Activated T-helper 1 cell treated with Interleukin-2 at 50 U/mL for 16 hours (primary cell): ENCODE measurements at places on chromosomes 4 and X.

- no peak for DNase-seq
These were observed 131.7 kb downstream of the CHRNA9 start for GRCh38 chr4:40466789-40467188.

DNA sequence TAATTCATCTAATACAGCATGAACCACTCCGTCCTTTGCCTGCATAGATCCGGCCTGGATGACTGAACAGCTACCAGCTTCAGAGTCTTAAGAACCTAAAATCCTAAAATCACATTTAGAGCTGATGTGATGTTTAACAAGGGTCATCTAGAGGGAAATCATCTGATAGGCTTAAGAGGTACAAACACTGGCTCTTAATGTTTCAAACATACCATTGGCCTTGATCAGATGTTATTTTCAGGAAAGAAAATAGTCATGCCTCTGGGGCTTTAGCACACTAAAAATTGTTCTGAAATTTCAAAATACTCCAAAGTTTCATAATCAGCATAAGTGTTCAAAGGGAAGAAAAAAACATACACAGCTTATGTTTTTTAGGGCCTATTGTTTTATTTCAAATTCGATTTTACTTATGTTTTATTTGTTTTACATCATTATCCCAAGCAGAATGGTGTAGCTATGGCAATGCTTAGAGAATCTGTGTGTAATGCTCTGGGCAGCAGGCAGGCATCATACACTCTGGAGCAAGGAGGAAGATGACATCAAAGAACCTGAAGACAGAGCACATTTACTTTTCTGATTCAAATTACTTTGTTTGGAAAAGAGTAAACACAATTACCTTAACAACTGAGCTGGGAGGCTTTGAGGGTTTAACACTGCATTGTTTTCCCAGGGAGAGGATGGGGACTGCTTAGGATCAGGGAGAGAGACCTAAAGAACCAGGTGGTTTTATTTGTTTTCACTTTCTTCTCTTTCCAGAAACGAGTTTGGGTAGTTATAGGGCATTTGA is 25.3 kb upstream of the LEF1 start:
- no peak for DNase-seq

DNA sequence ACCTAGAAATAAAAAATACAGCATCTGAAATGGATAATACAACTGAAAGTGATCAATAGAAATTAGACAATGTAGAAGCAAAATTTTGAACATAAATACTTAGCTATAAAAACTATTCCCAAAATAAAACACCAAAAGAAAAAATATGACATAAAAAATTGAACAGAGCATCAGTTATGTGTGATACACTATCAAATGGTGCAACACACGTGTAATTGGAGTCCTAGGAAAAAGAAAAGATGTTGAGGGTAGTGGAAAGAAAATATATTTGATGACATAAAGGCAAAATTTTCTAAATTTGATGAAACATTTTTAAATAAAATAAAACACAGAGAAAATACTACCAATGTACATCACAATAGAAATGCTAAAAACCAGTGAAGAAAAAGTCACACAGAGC is 63.1 kb downstream of the NPY2R start:
- DNase-seq = no peak

GRCh38 chr4:63459329-63459728 is 949.9 kb downstream of the TECRL start:
- no peak for DNase-seq

DNA sequence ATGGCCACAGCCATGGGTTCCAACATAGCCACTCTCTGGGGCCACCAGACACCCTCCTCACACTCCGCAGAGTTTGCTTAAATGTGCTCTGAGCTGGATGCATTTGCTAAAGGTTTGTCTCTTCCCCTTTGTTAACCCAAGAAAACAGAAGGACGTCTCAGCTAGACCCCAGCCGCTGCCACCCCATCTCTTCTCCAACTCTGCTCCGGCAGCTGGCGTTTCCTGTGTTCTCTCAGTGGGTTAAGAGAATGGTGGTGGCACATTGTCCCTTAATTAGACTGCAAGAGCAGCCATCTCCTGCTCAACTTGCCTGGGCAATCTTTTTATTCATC is 43.7 kb upstream of the FAM9C start:
- no peak for DNase-seq

DNA sequence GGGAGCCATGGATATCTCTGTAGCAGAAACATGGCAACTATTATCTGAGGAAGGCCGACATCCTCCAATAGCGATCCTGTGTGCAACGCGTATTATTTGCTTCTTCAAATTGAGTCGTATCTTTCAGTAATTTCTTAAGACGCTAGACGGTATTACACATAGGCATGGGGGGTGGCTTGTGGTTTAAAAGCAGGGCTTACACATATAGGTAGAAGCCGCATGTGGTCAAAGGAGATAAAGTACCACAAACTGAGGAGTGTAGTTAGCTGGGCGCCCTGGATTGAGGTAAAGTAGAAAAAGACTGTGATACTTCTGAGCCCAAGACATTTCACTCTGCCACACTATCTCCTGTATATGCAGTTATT is 94.6 kb downstream of the SORBS2 start:
- no peak for DNase-seq

GRCh38 chrX:24131476-24131875 is 18.1 kb upstream of the ZFX start:
- DNase-seq = no peak

DNA sequence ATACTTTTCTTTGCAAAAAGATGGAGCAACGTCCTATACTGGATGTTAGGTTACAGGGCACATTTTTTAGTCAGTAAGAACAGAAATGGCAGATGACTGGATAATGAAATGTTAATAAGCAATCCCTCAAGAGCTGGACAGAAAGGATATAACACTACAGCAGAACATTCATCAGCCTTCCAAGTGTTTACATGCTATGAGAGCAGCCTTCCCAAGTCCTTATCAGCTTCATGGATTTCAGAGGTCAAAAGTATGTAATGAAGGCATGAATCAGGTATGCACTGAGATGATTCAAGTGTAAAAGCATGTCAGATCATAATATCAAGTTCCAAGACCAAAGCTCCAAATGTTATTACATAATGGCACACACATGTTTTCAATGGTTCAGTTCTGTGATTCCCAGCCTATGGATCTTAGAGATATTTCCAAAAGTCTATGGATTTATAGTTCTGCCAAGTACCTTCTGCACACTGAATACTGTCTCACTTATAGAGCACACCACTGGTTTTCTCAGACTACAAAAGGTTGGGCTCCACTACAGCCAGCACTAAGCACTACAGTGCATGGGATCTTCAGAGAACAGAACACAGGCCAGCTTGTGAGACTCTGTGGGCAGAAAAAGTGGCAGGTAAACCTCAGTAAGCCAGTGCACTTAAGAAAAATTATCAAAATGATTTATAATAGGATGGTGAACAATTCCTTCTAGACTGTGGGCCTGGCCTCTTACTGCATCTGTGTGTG is 49.2 kb downstream of the GPC4 start:
- DNase-seq = no peak

- DNase-seq = no peak
These were observed 22.8 kb upstream of the UNC5C start for GRCh38 chr4:95571577-95571976.

- no peak for DNase-seq
These were observed 113.0 kb downstream of the UCHL1 start for GRCh38 chr4:41369680-41370079.

DNA sequence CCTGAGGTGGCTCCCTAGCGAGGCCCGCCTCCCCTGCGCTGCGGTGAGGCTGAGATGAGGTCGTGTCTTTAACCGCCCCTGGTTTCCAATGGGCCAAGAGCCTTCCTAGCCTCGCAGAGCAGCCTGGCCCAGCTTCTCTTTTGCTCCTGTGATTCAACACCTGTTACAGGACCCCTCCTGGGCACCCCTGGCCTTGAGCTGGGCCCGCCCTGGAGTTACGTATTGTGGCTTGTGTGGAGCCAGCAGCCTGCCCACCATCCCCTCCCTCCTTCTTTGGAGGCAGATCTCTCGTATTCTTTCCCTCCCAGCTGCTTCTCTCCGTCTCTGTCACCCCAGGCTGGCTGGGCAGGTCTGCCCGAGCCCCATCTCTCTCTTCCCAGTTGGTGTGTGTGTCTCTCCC is 19.3 kb upstream of the UBA1 start:
- no peak for DNase-seq

DNA sequence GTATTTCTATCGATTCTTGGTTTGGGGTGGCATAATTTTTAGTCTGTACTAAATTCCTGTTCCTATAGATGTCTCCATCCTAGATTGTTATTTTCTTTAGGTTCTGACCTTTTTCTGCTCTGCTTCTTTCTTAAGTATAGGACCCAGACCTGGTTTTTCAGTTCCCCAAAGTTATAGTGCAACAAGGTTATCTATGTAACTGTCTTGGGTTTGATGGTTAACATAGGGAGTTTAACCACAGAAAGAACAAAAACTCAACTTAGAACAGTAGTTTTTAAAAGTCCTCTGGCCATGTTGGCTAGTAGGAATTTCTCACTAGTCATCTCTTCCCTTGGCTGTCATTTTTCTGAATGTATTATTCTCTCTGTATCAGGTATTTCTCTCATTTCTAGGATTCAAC is 38.8 kb upstream of the MAD2L1 start:
- no peak for DNase-seq

GRCh38 chr4:1467581-1468458 is 61.6 kb upstream of the NKX1-1 start:
- DNase-seq = no peak

- no peak for DNase-seq
These were observed 3.3 kb downstream of the C4orf54 start for GRCh38 chr4:99654361-99654761.

- DNase-seq = no peak
These were observed 28.2 kb downstream of the ODAPH start for GRCh38 chr4:75584067-75584466.

- DNase-seq = no peak
These were observed 37.5 kb downstream of the BEX3 start for GRCh38 chrX:103413705-103414387.

DNA sequence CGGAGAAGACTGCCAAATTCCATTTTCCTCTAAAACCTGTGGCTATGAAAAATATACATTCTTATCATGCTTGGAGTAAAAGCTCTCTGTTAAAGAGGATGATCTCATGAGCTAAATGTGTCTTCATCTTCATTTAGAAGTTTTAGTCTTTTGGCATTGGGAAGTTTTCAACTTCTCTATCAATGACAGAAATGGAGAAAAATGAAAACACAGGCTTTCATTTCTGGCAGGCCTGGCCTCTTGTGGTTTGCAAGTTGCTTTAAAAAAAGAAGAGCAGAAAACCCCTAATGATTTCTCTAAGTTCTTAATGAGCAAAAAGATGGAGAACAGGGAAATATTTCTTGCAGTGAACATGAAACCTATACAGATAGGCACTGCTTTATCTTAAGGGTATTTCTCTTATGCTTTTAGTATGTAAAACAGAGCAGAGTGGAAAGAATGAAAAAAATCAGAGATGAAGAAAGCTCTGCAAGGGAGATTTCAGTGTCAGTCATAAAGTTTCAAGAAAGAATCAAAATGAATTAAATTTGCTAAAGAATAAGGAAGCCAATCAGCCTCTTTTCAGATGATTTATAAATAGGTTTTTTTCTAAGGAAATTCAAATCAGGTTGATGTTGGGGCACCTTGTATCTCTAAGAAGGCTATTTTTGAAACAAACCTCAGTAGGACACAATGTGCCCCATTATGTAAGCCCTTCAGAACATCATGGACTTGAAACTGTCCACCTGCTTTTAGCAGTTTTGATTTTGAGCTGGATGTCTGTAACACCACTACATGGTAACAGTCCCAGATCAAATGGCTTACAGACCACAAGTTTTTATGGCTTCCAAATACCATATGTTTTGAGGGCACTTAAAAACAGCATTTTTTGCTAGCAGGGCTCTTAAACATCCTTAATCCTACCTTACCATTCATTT is 225.0 kb downstream of the GRIA3 start:
- no peak for DNase-seq

- DNase-seq = no peak
These were observed 116.3 kb upstream of the NALF2 start for GRCh38 chrX:69387567-69388487.

DNA sequence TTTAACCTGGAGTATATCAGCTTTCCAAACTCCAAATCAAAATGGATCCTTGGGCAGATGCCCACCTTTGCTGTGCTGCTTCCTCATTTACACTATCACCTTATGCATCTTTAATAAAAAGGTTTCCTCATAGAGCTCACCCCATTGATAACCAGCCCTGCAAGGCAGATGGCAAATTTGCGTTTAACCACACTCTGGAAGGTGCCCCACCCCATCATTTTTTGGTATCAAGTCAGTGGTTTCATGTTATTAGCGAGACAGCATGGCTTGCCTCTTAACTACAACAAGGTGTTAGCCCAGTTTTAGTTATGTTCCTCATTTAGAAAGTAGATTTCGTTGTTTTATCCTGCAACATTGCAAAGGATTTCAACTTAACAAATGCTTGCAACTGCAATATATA is 214.0 kb upstream of the WDFY3 start:
- no peak for DNase-seq

GRCh38 chrX:72102760-72103159 is 29.0 kb downstream of the RTL5 start:
- DNase-seq = no peak

DNA sequence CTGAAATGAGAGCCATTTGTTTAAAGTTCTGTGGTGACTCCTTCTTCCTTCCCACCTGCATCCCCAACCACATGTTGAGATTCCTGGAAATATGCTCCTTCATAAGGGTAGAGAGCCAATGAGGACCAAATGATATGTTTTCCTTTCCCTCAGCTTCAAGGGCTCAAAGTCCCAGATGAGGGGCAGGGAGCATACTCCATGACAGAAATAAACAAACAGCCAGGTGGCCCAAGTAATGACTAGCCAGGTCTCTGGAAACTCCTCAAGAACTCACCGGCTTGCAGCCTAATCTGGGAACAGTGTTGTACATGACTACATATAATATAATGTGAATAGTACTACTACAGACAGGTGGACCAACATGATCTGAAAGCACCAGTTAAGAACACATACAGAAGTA is 392.3 kb downstream of the PACRGL start:
- no peak for DNase-seq

GRCh38 chr4:81808011-81808672 is 336.4 kb upstream of the RASGEF1B start:
- DNase-seq = no peak

GRCh38 chr4:86818841-86819240 is 30.3 kb downstream of the SLC10A6 start:
- DNase-seq = no peak

DNA sequence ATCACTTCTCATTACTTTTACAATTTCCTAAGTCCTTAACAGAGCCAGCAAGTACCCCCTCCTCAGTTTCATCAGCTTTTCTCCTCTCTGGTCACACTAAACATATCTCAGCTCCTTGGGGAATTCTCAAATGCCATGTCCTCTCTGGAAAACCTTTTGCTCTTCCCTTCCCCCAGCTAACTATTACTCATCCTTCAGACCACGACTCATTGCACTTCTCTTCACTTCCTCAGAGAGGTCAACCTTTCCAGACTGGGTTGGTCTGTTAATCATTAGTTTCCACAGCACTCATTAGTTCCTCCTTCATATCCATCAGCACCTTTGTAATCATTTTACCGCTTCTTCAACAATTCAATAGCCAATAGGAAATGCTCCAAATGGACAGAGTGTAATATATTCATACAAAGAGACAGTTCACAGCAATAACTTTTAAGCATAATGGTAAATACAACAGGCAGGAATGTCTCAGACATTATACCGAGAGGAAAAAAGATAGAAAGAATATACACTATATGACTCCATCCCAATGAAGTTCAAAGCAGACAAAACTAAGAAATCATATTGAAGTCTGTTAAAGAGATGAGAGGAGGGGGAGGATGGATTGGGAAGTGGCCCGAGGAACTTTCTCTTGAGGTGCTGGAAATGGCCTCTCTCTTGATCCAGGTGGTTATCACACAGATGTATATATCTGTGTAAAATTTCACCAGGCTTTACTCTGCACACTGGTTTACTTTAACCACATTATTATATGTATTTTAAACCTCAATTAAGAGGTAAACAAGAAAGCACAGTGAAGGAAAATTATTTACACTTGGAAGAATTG is 39.6 kb downstream of the DDX60L start:
- DNase-seq = no peak
